ENCODE measurements at places on chromosomes 12 and 14.

GRCh38 chr12:12219664-12220063, 47.2 kb downstream of the LRP6 start:
- H3K27me3 ChIP-seq = no peaks in the 10 kb centered on the region
- no peak overlapping the region for H3K27ac ChIP-seq
- peaks cover 15% of the 10 kb centered on the region for H3K4me1 ChIP-seq
- H3K4me3 ChIP-seq = no peak overlapping the region
- H3K36me3 ChIP-seq = no peaks in the 10 kb centered on the region

DNA sequence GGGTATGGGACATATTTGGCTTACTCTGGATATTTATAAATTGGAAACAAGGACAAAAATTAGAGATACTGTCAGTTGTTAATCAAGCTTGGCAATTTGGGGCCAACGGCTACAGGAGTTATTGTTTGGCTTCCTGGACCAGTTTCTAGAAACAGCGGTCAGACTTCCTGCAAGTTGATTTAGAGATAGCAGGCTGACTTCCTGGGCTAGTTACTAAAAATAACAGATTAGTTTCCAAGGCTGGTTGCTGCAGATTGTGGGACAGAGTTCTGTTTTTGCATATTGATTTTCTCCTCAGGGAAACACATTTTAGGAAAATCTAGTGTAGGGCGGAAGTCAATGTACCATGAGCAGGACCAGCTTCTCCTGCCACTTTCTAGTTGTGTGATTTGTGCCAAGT, 144.0 kb upstream of the TMPO start:
- H3K4me1 ChIP-seq = no peaks in the 10 kb centered on the region
- H3K36me3 ChIP-seq = no peaks in the 10 kb centered on the region
- no peak overlapping the region for H3K4me3 ChIP-seq
- DNase-seq = no peak
- peaks cover 2% of the 10 kb centered on the region for H3K27me3 ChIP-seq

DNA sequence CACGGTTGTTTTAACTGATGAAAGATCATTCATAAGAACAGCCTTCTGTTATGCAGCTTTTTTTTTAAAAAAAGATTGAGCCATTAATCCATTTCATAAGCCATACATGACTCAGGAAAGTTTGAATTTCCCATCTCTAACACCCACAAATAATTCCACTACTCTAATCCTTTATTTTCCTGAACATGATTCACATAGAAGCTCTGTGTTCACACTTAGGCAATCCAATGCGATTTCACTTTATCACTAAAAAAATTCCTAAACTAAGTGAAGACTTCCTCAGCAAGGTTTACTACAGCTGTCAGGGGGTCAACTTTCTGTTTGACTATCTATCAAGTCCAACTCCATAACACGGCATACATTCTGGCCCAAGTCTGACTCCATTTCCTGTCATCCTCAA, 25.9 kb downstream of the PKP2 start:
- peaks cover 18% of the 10 kb centered on the region for H3K4me1 ChIP-seq
- no peak for DNase-seq
- no peaks in the 10 kb centered on the region for H3K27me3 ChIP-seq
- no peak overlapping the region for H3K4me3 ChIP-seq
- no peak overlapping the region for H3K27ac ChIP-seq
- no peaks in the 10 kb centered on the region for H3K36me3 ChIP-seq

DNA sequence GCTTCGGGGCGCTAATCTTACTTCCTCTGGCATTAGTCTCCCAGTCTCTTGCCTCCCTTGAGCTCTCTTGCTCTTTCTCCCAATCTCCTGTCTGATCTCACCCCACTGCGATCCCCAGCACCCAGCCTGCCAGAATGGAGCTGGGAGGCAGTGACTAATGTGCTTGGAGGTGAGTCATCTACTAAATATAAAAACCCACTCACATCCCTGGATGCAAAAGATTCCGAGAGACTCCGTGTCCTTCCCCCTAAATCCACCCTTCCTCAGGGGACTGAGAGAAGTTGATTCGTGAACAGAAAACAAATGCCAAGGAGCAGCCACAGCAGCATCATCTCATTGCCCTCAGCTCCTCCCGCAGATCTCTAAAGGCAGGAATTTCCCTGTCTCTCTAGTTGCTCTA, 45.7 kb upstream of the KCNA5 start:
- DNase-seq = peak; percentile 44
- peaks cover 40% of the 10 kb centered on the region for H3K27me3 ChIP-seq
- no peak overlapping the region for H3K4me3 ChIP-seq

DNA sequence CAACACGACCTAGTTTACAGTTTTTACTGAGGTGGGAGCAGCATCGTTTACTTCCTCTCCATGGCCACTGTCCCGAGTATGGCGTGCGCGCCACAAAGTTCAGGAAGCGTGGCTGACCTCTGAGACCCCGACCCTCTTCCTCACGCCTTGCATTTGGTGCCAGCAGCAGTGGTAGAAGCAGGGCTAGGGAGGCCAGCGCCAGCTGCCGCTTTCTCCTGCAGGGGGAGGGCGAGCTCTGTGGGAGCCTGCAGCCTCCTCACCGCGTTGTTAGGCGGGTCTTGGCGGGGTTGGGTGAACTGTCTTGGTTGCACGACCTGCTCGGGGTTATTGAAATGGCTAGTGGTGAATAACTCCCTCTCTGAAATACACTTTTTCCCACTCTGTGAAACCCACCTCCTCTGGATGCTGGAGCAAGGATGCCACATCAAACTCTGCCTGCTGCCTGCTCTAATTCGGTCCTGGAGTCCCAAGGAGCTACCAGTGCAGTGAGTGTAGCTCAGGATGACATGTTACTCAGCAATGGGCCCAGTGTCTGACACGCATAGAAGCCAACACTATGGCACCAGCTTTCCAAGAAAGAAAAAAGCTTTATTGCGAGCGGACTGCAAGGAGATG, 22.3 kb upstream of the TDRD9 start:
- H3K4me1 ChIP-seq = peaks cover 3% of the 10 kb centered on the region
- H3K4me3 ChIP-seq = no peak overlapping the region
- no peak for DNase-seq

DNA sequence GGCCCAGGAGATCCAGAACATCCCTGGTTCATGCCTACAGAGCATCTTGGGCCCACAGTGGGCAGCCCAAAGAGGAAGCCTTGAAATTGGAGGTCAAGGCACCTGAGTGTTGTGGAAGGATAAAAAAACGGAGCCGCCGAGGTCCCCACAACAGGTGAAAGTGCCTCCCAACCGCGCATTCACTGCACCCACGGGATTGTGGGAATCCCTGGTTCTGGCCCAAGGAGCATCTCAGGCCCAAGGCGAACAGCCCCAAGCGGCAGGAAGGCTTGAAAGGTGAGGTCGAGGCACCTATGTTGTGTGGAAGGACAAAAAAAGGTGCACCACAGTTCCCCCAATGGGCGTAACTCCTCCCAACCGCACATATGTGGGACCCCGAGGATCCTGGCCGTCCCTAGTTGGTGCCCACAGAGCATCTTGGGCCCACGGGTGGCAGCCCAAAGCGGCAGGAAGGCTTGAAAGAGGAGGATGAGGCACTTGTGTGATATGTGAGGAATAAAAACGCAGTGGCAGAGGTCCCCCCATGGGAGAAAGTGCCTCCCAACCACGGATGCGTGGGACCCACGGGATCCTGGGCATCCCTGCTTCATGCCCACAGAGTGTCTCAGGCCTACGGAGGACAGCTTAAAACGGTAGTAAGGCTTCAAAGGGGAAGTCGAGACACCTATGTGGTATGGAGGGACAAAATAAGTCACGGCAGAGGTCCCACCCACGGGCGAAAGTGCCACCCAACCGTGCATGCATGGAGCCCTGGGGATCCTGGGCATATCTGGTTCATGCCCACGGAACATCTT, 583.9 kb downstream of the ALG10 start:
- H3K4me3 ChIP-seq = no peak overlapping the region
- H3K27ac ChIP-seq = no peak overlapping the region
- DNase-seq = no peak
- H3K4me1 ChIP-seq = no peaks in the 10 kb centered on the region
- no peaks in the 10 kb centered on the region for H3K27me3 ChIP-seq

DNA sequence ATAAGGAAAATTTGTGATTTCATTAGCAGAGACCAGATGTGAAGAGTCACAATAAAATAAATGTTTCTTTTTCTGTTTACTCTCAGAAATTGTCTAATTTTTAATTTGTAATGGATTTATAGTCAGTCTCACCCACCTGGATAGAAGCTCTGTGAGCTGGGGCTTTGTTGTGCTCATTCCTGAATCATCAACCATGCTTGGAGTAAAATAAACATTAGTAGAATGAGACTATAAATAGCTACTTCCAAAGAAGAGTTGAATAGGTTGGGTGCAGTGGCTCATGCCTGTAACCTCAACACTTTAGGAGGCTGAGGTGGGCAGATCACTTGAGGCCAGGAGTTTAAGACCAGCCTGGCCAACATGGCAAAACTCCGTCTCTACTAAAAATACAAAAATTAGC, 185.3 kb upstream of the FBXO33 start:
- H3K27ac ChIP-seq = no peak overlapping the region
- H3K27me3 ChIP-seq = no peaks in the 10 kb centered on the region
- peaks cover 4% of the 10 kb centered on the region for H3K4me1 ChIP-seq
- H3K4me3 ChIP-seq = no peak overlapping the region
- H3K36me3 ChIP-seq = no peaks in the 10 kb centered on the region

- peaks cover 12% of the 10 kb centered on the region for H3K4me1 ChIP-seq
- peak overlapping the region; percentile 69 for H3K27ac ChIP-seq
- no peaks in the 10 kb centered on the region for H3K27me3 ChIP-seq
Measured at GRCh38 chr14:77457115-77457521, 283 bp downstream of the VIPAS39 start.

DNA sequence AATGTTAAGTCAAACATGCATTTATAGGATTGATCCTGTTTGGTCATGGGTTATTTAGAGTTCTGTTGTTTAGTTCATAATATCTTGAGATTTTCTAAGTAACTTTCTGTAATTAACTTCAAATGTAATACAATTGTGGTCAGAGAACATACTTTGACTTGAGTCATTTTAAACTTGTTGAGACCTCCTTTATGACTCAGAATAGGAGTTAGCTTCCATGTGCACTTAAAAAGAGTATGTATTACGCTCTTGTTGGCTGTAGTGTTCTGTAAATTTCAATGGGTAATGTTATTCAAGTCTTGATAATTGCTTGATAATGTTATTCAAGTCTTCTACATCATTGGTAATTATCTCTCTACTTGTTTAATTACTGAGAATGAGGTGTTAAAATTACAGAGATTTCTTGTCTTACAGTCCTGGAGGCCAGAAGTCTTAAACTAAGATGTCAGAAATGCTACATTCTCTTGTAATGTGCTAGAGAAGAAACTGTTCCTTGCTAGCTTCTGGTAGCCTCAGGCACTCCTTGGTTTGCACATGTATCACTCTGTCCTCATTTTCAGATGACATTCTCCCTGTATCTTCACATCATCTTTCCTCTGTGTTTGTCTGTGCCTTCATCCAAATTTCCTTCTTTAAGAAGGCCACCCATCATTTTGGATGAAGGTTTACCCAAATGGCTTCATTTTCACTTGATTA, 197.3 kb downstream of the TMTC3 start:
- no peak overlapping the region for H3K27ac ChIP-seq
- H3K27me3 ChIP-seq = no peaks in the 10 kb centered on the region
- H3K4me3 ChIP-seq = no peak overlapping the region
- no peaks in the 10 kb centered on the region for H3K4me1 ChIP-seq

DNA sequence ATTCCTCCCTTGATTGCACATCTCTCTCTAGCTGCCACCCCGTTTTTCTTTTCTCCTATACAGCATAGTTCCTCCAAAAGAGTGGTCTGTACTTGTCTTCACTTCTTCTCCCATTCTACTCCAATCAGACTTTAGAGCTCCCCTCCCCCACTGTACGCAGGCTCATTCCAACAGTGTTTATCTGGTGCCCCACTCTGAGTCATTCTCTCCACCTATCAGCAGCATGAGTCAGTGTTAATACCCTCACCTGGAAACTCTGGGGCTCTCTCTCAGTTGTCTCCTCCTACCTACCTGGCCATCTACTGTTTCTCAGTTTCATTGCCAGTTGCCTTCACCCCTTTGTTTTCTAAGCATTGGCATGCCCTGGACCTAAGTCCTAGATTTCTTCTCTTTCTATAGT, 175.1 kb upstream of the ARHGAP5 start:
- H3K4me1 ChIP-seq = peaks cover 14% of the 10 kb centered on the region
- H3K4me3 ChIP-seq = no peak overlapping the region
- H3K27me3 ChIP-seq = no peaks in the 10 kb centered on the region
- H3K36me3 ChIP-seq = no peaks in the 10 kb centered on the region
- H3K27ac ChIP-seq = peak overlapping the region; percentile 83

GRCh38 chr12:75581515-75581914, 70.1 kb upstream of the KRR1 start:
- DNase-seq = no peak
- no peaks in the 10 kb centered on the region for H3K4me1 ChIP-seq
- H3K27me3 ChIP-seq = no peaks in the 10 kb centered on the region
- no peak overlapping the region for H3K4me3 ChIP-seq
- H3K27ac ChIP-seq = no peak overlapping the region

DNA sequence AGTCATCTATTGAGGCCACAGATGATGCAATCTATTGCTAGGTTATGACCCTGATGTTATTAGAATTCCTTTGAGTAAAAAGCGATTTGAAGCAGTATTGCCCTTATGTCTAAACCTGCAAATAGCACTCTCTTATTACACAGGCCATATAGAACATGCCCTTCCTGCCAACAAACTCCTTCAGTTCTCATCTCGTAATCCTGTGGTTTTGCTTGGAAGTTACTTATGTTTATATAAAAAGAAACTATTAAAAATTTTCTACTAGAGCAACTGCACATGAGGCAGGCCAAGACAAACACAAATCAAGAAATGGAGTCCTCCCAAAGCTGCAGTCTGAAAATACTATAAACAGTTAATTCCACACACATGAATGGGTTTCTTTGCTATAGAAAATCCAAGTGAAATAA, 1200.2 kb downstream of the LRFN5 start:
- H3K27me3 ChIP-seq = no peaks in the 10 kb centered on the region
- no peak overlapping the region for H3K4me3 ChIP-seq
- peak overlapping the region; percentile 18 for H3K27ac ChIP-seq
- H3K36me3 ChIP-seq = no peaks in the 10 kb centered on the region
- DNase-seq = peak; percentile 39
- no peaks in the 10 kb centered on the region for H3K4me1 ChIP-seq

DNA sequence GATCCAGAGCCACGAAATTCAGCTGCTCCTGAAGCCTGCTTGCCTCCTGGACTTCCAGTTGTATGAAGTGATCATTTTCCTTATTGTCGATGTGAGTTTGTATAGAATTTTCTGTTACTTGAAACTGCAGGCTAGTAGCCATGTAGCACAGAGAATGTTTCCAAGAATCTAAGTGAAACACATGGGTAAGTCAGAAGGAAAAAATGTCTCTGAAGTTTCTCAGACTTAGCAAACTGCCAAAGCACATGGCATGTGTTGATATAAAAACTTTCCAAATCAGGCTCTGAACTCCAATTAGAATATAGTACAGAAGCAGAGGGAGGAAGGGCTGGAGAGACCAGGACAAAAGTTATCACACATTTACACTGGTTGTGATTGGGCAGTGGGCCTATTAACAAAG, 9.8 kb upstream of the PCNX1 start:
- no peaks in the 10 kb centered on the region for H3K27me3 ChIP-seq
- H3K4me1 ChIP-seq = no peaks in the 10 kb centered on the region
- no peaks in the 10 kb centered on the region for H3K36me3 ChIP-seq
- no peak overlapping the region for H3K4me3 ChIP-seq

GRCh38 chr14:76664790-76665189, 96.5 kb upstream of the VASH1 start:
- no peak overlapping the region for H3K27ac ChIP-seq
- no peak for DNase-seq
- no peaks in the 10 kb centered on the region for H3K36me3 ChIP-seq
- H3K4me3 ChIP-seq = no peak overlapping the region
- no peaks in the 10 kb centered on the region for H3K27me3 ChIP-seq

GRCh38 chr14:54040846-54041245, 84.2 kb upstream of the BMP4 start:
- H3K27ac ChIP-seq = no peak overlapping the region
- no peak for DNase-seq
- H3K36me3 ChIP-seq = no peaks in the 10 kb centered on the region
- no peaks in the 10 kb centered on the region for H3K27me3 ChIP-seq
- no peak overlapping the region for H3K4me3 ChIP-seq
